Activated CD8-positive, alpha-beta memory T cell treated with anti-CD3 and anti-CD28 coated beads, Interleukin-2, amount 10 ng/mL, durations not matched to agents 7 days and 5 days (primary cell): ENCODE measurements at places on chromosomes 7 and 10. TPM values are rescaled to one million over a fixed set of nuclear protein-coding genes. Genes with fewer than 3 reads are reported as not detected.
A peak's percentile ranks its signal among the peaks of the same experiment; 100 is the strongest.

The KCNH2 gene
- total RNA-seq, result 0.07 TPM

The PLAU gene
- total RNA-seq, result 2.2 TPM

The TDRD1 gene
- total RNA-seq, result 0.15 TPM

The NRBF2 gene
- total RNA-seq, result 20.3 TPM

The WNT8B gene
- total RNA-seq, result not detected

The ANKRD1 gene
- not detected for total RNA-seq

The EN2 gene
- total RNA-seq, result not detected

The TFEC gene
- total RNA-seq, result 1.2 TPM

The GALNT17 gene
- not detected for total RNA-seq

GRCh38 chr10:44978570-44979280, at the start of gene DEPP1:
TSS of gene DEPP1 (minus strand) at chr10:44978809. CDS start at chr10:44978030, 779 bp downstream.
- no peak within 1 kb of the TSS for H3K4me3 ChIP-seq
- peaks cover 20% of the 10 kb centered on the region for H3K4me1 ChIP-seq
- no peaks in the 10 kb centered on the region for H3K27me3 ChIP-seq

- no peak overlapping the region for H3K27ac ChIP-seq
- H3K4me1 ChIP-seq, result no peaks in the 10 kb centered on the region
- no peaks in the 10 kb centered on the region for H3K27me3 ChIP-seq
- no peak overlapping the region for H3K4me3 ChIP-seq
Observed at GRCh38 chr7:90843472-90843871, 247.4 kb downstream of the CDK14 start.

- H3K27me3 ChIP-seq, result no peaks in the 10 kb centered on the region
- H3K4me3 ChIP-seq, result no peak overlapping the region
- H3K4me1 ChIP-seq, result no peaks in the 10 kb centered on the region
- H3K36me3 ChIP-seq, result no peaks in the 10 kb centered on the region
- no peak for DNase-seq
Observed at GRCh38 chr7:71325151-71325550, 193.2 kb downstream of the GALNT17 start.

GRCh38 chr7:20607216-20607615, 8.3 kb upstream of the ABCB5 start:
- no peak for DNase-seq
- H3K27me3 ChIP-seq, result no peaks in the 10 kb centered on the region

DNA sequence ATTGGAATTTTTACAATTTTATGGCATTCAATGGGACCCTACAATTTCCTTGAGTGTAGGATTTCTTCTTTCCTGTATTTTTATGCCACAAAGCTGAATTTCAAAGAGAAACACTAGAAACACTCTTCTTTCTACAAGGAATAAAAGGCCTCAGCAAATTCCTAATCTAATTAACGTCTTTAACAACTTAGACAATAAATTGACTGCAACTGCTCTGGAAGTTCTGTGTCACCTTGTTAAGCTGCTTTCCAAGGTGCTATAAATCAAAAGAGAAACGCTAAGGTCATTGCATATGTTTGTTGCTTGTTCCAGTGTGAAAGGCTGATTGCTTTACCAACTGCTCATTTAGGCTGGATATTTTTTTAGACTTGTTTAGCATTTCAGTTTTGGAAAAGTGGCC, 182.2 kb downstream of the POLR1F start:
- DNase-seq, result no peak
- no peak overlapping the region for H3K4me3 ChIP-seq
- no peaks in the 10 kb centered on the region for H3K36me3 ChIP-seq
- H3K27ac ChIP-seq, result no peak overlapping the region

- no peaks in the 10 kb centered on the region for H3K27me3 ChIP-seq
- peaks cover 64% of the 10 kb centered on the region for H3K4me1 ChIP-seq
- H3K36me3 ChIP-seq, result peaks cover 41% of the 10 kb centered on the region
- no peak for DNase-seq
- H3K27ac ChIP-seq, result no peak overlapping the region
Observed at GRCh38 chr7:134991469-134992339, 5.4 kb downstream of the AGBL3 start.

GRCh38 chr7:157690833-157691585, 354.2 kb downstream of the DNAJB6 start:
- H3K4me3 ChIP-seq, result peak overlapping the region; percentile 21
- H3K27me3 ChIP-seq, result peaks cover 65% of the 10 kb centered on the region
- H3K4me1 ChIP-seq, result peaks cover 6% of the 10 kb centered on the region
- no peak overlapping the region for H3K27ac ChIP-seq

- no peak for DNase-seq
- H3K36me3 ChIP-seq, result no peaks in the 10 kb centered on the region
- no peaks in the 10 kb centered on the region for H3K4me1 ChIP-seq
- no peak overlapping the region for H3K4me3 ChIP-seq
- H3K27ac ChIP-seq, result no peak overlapping the region
Observed at GRCh38 chr7:137245890-137246289, 97.6 kb downstream of the PTN start.

DNA sequence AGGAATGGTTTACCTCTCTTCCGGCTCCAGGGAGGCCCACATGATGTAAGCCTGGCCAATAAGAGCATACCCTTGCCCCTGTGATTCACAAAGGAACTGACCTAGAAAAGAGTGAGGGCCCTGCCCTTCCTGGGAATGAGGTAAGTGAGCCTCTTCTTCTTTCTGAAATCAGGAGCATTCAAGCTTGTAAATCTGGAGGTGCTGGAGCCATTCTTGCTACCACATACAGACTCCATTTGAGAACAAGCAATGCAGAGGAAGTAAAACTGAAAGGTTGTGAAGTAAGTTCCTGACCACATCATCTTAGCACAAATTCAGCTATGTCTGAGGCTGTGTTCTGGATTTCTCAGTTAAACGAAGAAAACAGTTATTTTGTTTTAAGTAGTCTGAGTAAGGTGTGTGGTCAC, 132.2 kb downstream of the CD36 start:
- H3K36me3 ChIP-seq, result no peaks in the 10 kb centered on the region
- H3K27ac ChIP-seq, result no peak overlapping the region
- H3K27me3 ChIP-seq, result no peaks in the 10 kb centered on the region
- no peak overlapping the region for H3K4me3 ChIP-seq
- DNase-seq, result no peak
- no peaks in the 10 kb centered on the region for H3K4me1 ChIP-seq

- no peak overlapping the region for H3K4me3 ChIP-seq
- peaks cover 51% of the 10 kb centered on the region for H3K36me3 ChIP-seq
- H3K27me3 ChIP-seq, result no peaks in the 10 kb centered on the region
- DNase-seq, result no peak
- no peak overlapping the region for H3K27ac ChIP-seq
- no peaks in the 10 kb centered on the region for H3K4me1 ChIP-seq
Observed at GRCh38 chr7:141577043-141577839, 26.0 kb downstream of the AGK start.

- peaks cover 85% of the 10 kb centered on the region for H3K36me3 ChIP-seq
- peaks cover 72% of the 10 kb centered on the region for H3K4me1 ChIP-seq
- no peaks in the 10 kb centered on the region for H3K27me3 ChIP-seq
- peak overlapping the region; percentile 38 for H3K27ac ChIP-seq
- DNase-seq, result no peak
Observed at GRCh38 chr7:106870528-106870927, 5.4 kb downstream of the PIK3CG start.

GRCh38 chr7:142632271-142633134, 116.8 kb upstream of the PRSS1 start:
- peaks cover 11% of the 10 kb centered on the region for H3K4me1 ChIP-seq
- DNase-seq, result peak; percentile 62
- no peak overlapping the region for H3K4me3 ChIP-seq
- H3K36me3 ChIP-seq, result peaks cover 1% of the 10 kb centered on the region
- no peak overlapping the region for H3K27ac ChIP-seq

- H3K4me3 ChIP-seq, result no peak overlapping the region
- no peaks in the 10 kb centered on the region for H3K4me1 ChIP-seq
- no peak overlapping the region for H3K27ac ChIP-seq
Observed at GRCh38 chr7:23964715-23965114, 254.7 kb downstream of the STK31 start.

- H3K4me3 ChIP-seq, result no peak overlapping the region
- H3K4me1 ChIP-seq, result peaks cover 66% of the 10 kb centered on the region
- DNase-seq, result peak; percentile 52
- peak overlapping the region; percentile 88 for H3K27ac ChIP-seq
- no peaks in the 10 kb centered on the region for H3K27me3 ChIP-seq
Observed at GRCh38 chr7:43612599-43613589, 30.0 kb downstream of the STK17A start.

DNA sequence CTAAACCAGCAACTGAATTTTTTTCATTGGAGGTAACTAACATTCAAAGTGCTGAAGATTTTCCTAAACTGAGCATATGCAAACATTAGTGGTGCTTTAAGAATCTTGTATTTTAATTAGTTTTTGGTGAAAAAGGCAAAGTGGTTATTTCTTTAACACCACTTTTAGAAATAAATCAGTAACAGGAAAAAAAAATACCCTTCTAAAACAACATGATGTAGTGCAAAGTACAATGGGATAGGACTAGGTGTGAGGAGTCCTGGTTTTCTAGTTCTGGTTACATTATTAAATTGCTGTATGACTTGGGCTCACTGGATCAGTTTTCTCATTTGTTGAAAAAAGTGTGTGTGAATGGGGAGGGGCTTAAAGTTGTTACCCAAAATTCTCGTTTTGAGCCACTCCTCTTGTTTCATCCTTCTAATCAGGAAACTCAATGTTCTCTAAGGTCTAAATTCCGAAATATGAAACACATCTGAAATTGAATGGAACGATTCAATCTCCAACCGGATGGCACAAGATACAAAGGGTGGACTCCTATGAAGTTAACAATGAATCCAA, 1.8 kb downstream of the WASL start:
- peaks cover 13% of the 10 kb centered on the region for H3K36me3 ChIP-seq
- peak overlapping the region; percentile 89 for H3K27ac ChIP-seq
- no peak for DNase-seq
- peak overlapping the region; percentile 96 for H3K4me3 ChIP-seq
- H3K27me3 ChIP-seq, result no peaks in the 10 kb centered on the region
- H3K4me1 ChIP-seq, result peaks cover 59% of the 10 kb centered on the region

DNA sequence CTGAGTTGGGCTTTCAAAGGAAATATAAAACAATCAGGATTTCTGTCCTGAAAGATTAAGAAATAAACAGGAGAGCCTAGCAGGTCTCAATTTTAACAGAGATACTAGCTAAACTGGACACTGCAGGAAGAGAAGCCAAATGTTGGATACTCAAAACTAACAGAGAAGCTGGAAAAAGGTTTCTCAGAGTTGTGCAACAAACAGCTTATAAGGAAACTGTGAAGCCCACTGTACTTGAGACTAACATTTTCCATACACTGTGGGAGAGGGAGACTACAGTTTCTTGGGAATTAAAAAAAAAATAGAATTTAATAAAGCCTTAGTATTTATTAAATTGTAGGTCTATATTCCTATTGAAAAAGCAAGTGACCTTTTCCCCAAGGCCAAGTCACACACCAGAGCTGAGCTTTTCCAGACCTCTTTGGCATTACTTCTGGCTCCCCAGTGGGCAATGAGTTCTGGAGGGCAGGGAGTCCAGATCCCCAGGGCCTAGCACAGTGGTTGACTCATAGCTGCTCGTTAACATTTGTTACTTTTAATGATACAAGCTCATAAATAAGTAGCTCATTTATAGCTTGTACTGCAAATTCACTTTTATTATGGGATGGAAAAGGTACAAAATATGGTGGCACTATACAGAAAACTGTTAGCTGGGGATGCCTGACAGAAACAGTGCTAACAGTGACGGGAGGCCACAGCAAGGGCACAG, 68.3 kb downstream of the MINDY3 start:
- peaks cover 14% of the 10 kb centered on the region for H3K4me1 ChIP-seq
- no peaks in the 10 kb centered on the region for H3K27me3 ChIP-seq
- H3K36me3 ChIP-seq, result peaks cover 39% of the 10 kb centered on the region
- H3K27ac ChIP-seq, result no peak overlapping the region
- no peak overlapping the region for H3K4me3 ChIP-seq

DNA sequence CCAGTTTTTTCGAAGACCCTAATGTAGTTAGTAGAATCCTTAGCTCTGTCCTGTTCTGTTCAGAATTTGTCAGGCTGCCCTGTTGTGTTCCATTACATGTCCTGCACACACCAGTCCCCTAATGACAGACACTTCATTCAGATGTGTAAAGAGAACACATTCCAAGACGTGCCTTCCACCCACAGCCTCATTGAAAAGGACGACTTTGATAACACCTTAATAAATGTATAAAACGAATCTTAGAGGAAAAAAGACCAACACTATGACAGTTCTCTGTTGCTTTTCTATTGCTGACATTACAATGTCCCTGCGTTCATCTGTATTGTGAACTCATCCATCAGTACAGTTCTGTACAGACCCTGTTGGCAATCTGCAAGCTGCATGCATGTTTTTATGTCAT, 3.5 kb downstream of the LRRTM3 start:
- H3K36me3 ChIP-seq, result no peaks in the 10 kb centered on the region
- H3K27ac ChIP-seq, result no peak overlapping the region
- peaks cover 37% of the 10 kb centered on the region for H3K27me3 ChIP-seq
- no peak for DNase-seq
- H3K4me3 ChIP-seq, result no peak overlapping the region
- no peaks in the 10 kb centered on the region for H3K4me1 ChIP-seq

DNA sequence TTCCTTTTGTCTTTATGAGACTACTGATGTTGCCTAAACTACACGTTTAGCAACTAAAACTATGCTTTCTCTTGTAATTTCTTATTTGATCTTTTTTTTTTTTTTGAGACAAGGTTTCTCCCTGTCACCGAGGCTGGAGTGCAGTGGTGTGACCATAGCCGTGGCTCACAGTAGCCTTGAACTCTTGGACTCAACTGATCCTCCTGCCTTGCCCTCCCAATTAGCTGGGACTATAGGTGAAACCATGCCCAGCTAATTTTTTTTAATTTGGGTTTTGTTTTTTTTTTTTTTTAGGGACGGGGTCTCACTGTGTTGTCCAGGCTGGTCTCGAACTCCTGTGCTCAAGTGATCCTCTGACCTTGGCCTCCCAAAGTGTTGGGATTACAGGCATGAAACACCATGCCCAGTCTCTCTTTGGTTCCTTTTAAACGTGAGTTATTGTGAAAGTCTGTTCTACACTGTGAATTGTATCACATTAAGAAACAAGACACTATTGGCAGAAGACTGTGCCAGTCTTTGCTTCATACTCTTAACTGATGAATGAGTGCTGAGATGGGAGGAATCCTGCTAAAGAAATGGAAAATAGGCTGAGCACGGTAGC, 6.4 kb downstream of the TMEM248 start:
- H3K27me3 ChIP-seq, result no peaks in the 10 kb centered on the region
- no peak overlapping the region for H3K27ac ChIP-seq
- H3K4me1 ChIP-seq, result peaks cover 46% of the 10 kb centered on the region
- no peak for DNase-seq
- H3K36me3 ChIP-seq, result peaks cover 37% of the 10 kb centered on the region
- no peak overlapping the region for H3K4me3 ChIP-seq
